Uterine smooth muscle cell (primary cell): ENCODE measurements at places on chromosomes 2 and 18. TPM values are rescaled to one million over a fixed set of nuclear protein-coding genes. Genes with fewer than 3 reads are reported as not detected.

TUBA4B gene
- 0.11 TPM in 1 of 2 replicates, not detected in the other for total RNA-seq

THSD7B gene
- under 0.01 TPM in 1 of 2 replicates, not detected in the other for total RNA-seq

CHAC2 gene
- 3.5 and 11.8 TPM in 2 replicates for total RNA-seq

CCDC68 gene
- total RNA-seq = 1.8 and 1.9 TPM in 2 replicates

RAMP1 gene
- total RNA-seq = 13.1 and 40.0 TPM in 2 replicates

POTEI gene
- not detected in 2 replicates for total RNA-seq

TUBB8B gene
- not detected in 2 replicates for total RNA-seq
